ENCODE measurements at places on chromosomes 7 and 10. TPM values are rescaled to one million over a fixed set of nuclear protein-coding genes. Genes with fewer than 3 reads are reported as not detected.

GRCh38 chr7:66157060-66157459, 42.4 kb downstream of the CRCP start:
- no peak overlapping the region for H3K4me3 ChIP-seq
- no peak overlapping the region for H3K27ac ChIP-seq
- no peaks in the 10 kb centered on the region for H3K36me3 ChIP-seq
- no peak for DNase-seq

DNA sequence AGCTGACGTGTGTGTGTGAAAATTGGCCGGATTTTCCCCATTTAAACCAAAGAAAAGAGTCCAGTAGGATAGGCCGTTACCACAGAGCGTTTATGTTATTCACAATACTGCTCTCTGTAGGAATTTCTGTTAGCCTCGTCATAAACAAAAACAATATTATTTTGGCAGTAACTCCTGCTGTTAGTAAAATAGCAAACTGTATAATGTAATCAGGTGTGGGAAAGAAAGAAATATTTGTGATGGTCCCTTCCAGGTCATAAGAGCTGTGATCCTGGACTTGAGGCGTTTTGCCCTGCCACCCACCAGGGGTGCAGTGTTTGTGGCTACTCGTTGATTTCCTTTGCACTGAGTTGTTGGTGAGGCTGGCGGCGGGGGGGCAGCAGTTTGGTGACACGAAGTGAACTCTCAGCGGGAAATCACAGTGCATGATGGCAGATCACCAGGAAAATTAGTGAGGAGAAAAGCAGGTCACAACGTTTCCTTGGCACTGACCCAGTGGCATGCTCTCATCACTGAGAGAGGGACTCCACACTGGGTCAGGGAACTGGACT, 2.8 kb downstream of the EEPD1 start:
- no peaks in the 10 kb centered on the region for H3K27me3 ChIP-seq
- H3K4me1 ChIP-seq, result peaks cover 40% of the 10 kb centered on the region
- DNase-seq, result peak; percentile 68
- H3K36me3 ChIP-seq, result no peaks in the 10 kb centered on the region

- no peaks in the 10 kb centered on the region for H3K36me3 ChIP-seq
- no peak overlapping the region for H3K4me3 ChIP-seq
- no peaks in the 10 kb centered on the region for H3K4me1 ChIP-seq
- no peaks in the 10 kb centered on the region for H3K27me3 ChIP-seq
- no peak overlapping the region for H3K27ac ChIP-seq
Observed at GRCh38 chr7:153065051-153065450, 305.5 kb downstream of the ACTR3B start.

The KLLN gene
- total RNA-seq, result 0.87 TPM

GRCh38 chr10:78341953-78342614, 308.4 kb downstream of the RPS24 start:
- H3K4me1 ChIP-seq, result no peaks in the 10 kb centered on the region
- no peak overlapping the region for H3K27ac ChIP-seq
- H3K4me3 ChIP-seq, result no peak overlapping the region
- DNase-seq, result no peak
- H3K36me3 ChIP-seq, result no peaks in the 10 kb centered on the region

The SGCE gene
- 114 TPM for total RNA-seq

DNA sequence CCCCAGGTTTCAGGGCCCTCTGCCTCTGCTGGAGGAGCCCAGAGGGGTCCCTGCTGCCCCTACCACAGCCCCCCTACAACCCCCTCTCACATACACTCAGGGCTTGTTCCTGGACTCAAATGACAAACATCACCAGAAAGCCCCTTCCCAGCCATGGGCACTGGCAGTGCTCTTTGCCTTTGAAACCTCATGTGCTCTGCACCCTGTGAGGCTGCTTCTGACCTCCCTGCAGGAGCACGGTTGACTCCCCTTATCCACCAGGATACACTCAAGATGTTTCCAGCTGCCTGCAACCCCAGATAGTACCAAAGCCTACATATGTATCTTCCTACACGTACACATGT, 3.5 kb upstream of the ADIRF start:
- H3K27ac ChIP-seq, result peak overlapping the region; percentile 43
- no peak for DNase-seq
- no peaks in the 10 kb centered on the region for H3K27me3 ChIP-seq
- H3K4me3 ChIP-seq, result no peak overlapping the region
- peaks cover 21% of the 10 kb centered on the region for H3K4me1 ChIP-seq

The FAM241B gene
- 2.1 TPM for total RNA-seq

The WEE2 gene
- not detected for total RNA-seq

DNA sequence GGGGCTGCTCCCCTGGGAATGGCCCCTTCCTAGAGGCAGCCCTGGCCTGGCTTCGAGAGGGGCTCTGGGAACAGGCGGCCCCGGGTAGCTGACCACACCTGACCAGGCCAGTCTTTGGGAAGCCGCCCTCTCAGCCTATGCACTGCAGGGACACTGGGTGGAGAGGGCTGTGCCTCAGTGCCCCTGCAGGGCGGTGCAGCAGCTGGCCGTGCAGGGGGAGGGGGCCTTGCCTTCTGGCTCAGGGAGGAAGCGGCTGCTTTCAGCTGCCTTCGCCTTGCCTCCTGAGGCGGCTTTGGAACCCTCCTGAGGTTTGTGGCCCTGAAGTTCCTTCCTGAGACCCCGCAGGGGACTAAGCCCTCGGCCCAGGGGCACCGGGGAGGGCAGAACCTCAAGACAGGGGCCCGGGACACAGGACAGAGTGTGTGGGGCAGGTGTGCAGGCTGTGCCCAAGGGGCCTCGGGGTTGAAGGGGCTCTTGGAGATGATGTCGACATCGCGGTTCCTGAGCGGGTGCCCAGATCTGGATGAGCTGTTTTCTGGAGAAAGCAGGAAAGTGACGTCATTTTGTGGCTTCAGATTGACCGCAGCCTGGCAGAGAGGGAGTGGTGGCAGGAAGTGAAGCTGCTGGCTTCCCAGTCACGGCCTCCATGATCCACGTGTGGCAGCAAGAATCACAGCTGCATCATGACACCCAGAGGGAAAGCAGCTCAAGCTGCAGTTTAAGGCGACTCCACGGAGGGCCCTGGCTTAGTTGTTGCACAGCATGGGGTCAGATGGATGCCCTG, 17.7 kb downstream of the ADAM8 start:
- H3K4me3 ChIP-seq, result no peak overlapping the region
- peak overlapping the region; percentile 66 for H3K27ac ChIP-seq
- DNase-seq, result peak; percentile 65
- H3K27me3 ChIP-seq, result no peaks in the 10 kb centered on the region

- no peak overlapping the region for H3K4me3 ChIP-seq
- no peak overlapping the region for H3K27ac ChIP-seq
- no peak for DNase-seq
- no peaks in the 10 kb centered on the region for H3K4me1 ChIP-seq
Observed at GRCh38 chr10:22379059-22379458, 33.8 kb downstream of the SPAG6 start.

The PNLIPRP3 gene
- total RNA-seq, result not detected
